ENCODE measurements at places on chromosomes 2 and 18. TPM values are rescaled to one million over a fixed set of nuclear protein-coding genes. Genes with fewer than 3 reads are reported as not detected.

DNA sequence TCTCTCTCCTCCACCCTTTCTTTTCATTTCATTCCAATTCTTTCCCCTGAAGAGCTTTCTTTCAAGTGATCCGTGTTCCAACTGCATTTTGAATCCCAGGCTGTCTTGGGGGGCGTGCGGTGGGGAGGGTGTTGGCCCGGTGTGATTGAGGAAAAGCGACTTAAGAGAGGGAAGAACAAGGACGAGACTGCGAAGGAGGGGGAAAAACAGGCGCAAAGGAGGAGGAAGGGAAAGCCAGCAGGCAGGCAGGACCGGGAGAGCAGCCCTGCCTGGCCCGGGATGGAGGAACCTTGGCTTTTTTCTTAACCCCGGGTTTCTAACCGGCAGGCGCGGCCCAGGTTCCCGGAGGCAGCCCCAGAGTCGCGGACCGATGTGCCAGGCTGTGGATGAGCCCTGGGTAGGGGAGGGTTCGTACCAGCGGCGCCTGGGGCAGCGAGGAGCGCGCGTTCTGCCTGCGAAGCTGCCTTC is 1.3 kb downstream of the ADCYAP1 start:
- H3K27ac ChIP-seq, result no peak overlapping the region
- H3K36me3 ChIP-seq, result no peaks in the 10 kb centered on the region
- peaks cover 27% of the 10 kb centered on the region for H3K4me1 ChIP-seq

- no peaks in the 10 kb centered on the region for H3K4me1 ChIP-seq
- no peak for DNase-seq
- no peak overlapping the region for H3K4me3 ChIP-seq
- no peaks in the 10 kb centered on the region for H3K36me3 ChIP-seq
- H3K27ac ChIP-seq, result no peak overlapping the region
Observed at GRCh38 chr2:227395556-227395955, 7.8 kb upstream of the SCYGR1 start.

DNA sequence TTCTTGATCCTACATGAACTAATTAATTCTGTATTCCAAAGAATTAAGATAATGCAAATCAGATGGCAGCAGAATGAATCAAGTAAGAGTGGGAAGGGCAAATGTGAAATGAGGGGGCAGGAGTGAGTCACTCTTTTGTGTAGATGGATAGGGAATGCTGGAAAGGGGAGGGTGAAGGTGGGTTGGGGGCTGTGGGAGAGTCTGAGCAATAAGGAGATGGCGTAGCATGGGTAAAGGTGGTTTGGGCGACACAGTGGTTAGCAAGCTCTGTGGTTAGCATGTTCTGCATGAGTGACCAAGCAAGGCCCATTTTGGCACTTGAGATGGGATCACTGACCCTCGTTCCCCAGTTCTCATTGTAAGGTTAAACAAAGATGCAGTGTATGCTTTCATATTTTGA is 20.4 kb downstream of the GPD2 start:
- no peak overlapping the region for H3K27ac ChIP-seq
- H3K27me3 ChIP-seq, result no peaks in the 10 kb centered on the region
- peaks cover 2% of the 10 kb centered on the region for H3K36me3 ChIP-seq
- H3K4me1 ChIP-seq, result no peaks in the 10 kb centered on the region
- no peak overlapping the region for H3K4me3 ChIP-seq
- DNase-seq, result no peak

DNA sequence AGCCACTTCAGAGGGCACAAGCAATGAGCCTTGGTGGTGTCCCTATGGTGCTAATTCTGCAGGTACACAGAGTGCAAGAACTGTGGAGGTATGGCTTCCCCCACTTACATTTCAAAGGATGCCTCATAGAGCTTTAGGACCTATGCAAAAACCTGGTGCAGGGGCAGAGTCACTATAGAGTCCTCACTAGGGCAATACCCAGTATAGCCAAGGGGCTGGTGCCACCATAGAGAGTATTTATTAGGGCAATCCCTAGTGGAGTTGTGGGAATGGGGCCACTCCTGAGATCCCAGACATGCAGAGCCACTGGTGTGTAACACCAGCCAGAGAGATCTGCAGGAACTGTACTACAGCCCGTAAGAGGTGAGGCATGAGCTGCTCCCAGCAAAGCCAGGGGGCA is 312.2 kb downstream of the SLC4A3 start:
- no peaks in the 10 kb centered on the region for H3K36me3 ChIP-seq
- no peaks in the 10 kb centered on the region for H3K27me3 ChIP-seq
- H3K4me3 ChIP-seq, result no peak overlapping the region
- H3K4me1 ChIP-seq, result no peaks in the 10 kb centered on the region

DNA sequence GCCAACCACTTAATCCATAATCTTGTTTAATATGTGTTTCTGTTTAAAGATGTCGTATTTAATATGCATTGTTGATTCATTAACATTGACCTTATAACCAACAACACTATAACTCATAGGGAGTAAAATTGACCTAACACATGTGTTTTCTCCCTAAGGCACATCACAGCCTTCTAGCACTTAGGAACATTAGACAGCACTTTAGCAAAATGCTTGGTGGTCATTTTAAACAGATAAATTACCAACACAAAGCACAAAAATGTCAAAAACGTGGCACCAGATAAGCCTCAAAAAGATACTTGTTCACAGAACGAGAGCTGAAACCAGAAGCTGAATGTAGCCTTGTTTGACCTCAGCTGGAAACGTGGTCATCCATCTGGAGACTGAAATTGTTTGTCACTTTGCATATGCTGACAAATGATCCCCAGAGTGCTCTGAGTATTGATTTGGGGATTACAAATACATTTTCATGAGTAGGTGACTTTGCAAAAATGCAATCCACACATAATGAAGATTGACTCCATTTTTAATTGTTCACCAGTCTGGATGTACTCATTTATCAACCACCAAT is 139.2 kb downstream of the CCDC102B start:
- H3K4me3 ChIP-seq, result no peak overlapping the region
- H3K36me3 ChIP-seq, result no peaks in the 10 kb centered on the region
- no peak overlapping the region for H3K27ac ChIP-seq

DUSP19 gene
- 2.5 TPM for total RNA-seq

FAM117B gene
- total RNA-seq, result 23.6 TPM

MYCN gene
- 0.56 TPM for total RNA-seq

Data from T-cell (primary cell).